ENCODE measurements at places on chromosomes 5 and 9.
A peak's percentile ranks its signal among the peaks of the same experiment; 100 is the strongest.

DNA sequence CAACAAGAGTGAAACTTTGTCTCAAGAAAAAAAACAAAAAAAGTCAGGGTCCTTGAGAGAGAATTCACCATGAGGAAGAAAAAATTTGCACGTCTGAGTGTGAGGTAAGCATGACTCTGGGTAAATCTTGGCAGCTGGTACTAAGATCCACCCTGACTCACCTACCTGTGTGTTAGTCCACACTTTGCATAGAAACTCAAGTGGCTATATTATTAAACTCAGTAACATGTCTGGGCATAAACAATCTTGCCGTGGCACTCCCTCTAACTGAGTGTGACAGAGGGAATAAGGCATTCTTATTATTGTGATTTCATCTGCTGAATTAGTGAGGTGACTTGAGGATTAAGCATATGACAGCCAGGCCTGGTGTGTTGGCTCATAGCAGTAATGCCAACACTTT, 259.4 kb upstream of the VLDLR start:
- DNase-seq, result no peak

DNA sequence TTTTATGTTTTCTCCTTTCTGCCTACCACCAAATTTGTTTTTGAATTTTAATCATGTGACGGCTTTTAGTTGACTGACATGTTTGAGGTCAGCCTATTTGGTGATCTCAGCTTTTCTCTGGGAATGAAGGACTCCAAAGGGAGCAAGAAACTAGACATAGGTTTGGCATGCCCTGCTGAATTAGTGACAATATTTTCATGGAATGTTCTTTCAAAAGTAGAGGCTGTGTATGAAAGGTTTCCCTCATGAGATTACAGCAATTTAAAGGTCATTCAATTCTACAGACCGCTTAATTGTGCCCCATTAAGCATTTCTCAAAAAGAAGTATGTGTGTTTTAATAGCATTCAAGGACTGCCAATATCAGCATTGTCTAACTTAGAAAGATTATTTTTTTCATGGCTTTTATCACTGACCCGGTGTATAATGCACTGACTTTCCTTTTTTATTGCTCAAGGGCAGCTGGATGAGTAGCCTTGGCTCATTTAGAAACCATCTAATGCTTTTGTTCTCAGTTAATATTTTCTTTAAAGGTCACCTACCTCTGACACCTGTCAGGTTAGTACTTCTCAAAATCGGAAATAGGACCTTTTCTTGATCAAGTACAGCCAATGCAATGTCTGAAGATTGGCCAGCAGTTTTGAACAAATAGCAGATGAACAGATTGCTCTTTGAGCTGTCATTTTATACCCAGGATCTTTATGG, 8.1 kb upstream of the MLLT3 start:
- no peak for DNase-seq

DNA sequence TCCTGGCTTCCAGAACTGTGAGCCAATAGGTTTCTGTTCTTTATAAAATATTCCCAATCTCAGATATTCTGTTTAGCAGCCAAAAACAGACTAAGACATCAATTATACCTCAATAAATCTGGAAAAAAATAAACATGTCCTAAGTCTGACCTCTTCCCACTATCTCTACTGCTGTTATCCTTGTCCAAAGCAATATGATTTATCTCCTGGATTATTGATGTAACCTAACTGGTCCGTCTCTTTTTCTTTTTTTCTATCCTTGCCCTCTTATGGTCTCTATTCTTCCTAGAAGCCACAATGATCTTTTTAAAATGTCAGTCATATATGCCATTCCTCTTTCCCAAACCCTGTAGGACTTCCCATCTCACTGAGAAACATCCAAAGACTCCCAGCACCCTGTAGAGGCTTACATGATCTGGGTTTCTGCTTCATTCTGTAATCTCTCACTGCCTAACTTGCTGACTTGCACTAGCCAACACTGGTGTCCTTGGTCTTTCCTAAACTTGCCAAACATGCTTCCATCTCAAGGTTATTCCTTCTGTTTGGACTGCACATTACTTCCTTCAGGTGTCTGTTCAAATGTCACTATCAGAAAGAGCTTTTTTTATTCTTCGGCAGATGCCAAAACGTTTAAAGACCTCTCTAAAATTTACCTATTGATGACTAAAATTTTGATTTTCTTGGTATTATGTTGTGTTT, 13.1 kb downstream of the FOCAD start:
- DNase-seq, result no peak

DNA sequence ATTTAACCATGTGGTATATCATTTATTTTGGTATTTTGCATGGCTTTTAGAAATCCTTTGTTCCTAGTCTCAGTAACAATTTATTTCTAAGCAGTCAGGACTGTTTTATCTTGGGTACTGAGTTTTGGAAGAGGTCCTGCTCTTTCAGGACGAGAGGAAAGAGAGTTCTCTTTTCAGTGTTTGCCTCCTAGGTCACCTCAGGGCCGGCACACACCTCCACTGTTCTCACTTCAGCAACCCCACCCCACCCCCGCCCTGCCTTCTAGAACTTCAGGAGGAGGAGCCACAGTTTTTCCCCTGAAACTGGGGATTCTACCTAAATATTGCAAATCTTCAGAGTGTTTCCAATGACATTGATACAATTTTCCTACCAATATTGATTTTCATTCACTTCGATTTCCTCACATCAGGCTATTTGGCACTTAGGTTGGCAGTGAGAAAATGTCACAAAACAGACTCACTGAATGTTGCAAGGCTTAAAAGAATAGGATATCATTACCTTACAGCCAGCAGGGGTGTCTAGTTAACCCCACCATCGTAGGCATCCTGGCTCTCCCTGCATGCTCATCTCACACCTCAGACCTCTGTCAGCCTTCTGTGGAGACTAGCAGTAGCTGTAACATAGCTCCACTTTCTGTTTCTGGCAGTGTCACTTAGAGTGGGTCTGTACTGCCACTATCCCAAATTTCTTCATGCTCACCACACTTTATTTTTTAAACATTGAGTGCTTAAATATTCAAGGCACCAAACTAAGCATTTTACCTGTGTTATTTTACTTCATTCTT, 5.4 kb downstream of the IGIP start:
- no peak for DNase-seq

GRCh38 chr5:2697446-2698200, 53.9 kb downstream of the IRX2 start:
- no peak for DNase-seq

GRCh38 chr9:135038331-135038730, 49.1 kb upstream of the OLFM1 start:
- DNase-seq, result no peak

GRCh38 chr5:130111746-130112145, 207.5 kb downstream of the CHSY3 start:
- DNase-seq, result no peak

DNA sequence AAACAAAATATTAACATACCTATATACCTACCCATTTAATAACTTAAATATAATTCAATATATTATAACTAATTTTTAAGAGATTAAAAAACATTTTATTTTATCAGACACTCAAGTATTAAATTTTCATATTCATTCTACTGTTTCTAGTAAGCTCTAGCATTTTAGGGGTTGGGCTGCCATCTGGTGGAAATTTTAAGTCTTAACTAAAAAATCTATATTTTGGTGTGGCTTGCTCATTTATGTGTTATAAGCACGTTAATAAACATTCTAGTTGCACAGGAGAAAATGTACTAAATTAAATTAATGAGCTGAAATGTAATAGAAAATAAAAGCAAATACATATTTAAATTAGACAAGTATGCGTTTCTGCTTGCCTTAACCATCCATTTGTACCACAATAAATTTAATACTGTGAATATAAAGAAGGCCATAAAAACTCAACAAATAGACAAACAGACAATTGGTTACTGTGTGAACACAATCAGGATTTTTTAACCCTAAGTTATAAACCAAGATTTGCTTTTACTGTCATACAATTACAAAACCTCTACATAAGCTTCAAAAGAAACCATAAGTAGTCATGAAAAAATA, 1728.3 kb upstream of the CDH9 start:
- DNase-seq, result peak; percentile 14

GRCh38 chr9:126049088-126049487, 277.5 kb upstream of the MVB12B start:
- DNase-seq, result no peak

- no peak for DNase-seq
These were observed 32.4 kb upstream of the TTC23L start for GRCh38 chr5:34806532-34806931.

DNA sequence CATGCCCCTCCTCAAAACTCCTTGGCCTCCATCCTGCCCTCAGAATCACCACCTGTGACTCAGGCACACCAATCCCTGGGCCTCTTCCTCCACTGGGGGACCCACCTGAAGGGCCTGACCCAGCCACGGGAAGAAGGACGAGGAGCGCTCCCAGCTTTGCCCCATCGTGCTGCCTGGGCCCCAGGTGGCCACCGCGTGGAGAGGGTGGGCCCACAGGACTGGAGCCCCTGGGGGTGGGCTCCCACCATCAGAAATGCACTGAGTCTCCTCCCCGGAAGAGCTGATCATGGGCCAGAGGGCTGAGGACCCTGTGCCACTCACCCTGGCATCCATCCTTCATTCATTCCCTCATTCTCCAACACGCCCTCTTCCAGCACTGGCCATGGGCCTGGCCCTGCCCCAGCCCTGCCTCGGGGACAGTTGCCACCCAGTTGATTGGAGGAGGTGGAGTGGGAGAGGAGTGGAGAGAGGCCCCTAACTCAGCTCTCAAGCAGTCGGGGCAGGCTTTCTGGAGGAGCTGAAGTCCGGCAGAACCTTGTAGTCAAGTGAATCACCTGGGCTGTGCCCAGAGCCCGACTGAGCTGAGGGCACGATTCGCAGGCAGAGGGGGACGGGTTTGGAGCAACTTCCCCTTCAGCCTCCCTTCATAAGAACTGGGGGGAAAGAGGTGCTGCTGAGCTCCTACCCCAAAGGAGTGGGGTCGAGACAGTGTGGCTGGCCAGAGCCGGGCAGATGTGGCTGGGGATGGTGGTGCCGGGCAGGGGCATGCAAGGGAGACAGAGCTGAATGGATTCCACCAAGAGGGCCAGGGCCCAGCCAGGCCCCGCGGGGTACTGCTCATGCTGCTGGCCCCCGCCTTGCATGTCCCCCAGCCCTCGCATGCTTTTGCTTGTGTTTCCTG, 29.6 kb downstream of the DNM1 start:
- no peak for DNase-seq

- DNase-seq, result peak; percentile 84
These were observed 1.7 kb upstream of the AGTPBP1 start for GRCh38 chr9:85743275-85744128.

DNA sequence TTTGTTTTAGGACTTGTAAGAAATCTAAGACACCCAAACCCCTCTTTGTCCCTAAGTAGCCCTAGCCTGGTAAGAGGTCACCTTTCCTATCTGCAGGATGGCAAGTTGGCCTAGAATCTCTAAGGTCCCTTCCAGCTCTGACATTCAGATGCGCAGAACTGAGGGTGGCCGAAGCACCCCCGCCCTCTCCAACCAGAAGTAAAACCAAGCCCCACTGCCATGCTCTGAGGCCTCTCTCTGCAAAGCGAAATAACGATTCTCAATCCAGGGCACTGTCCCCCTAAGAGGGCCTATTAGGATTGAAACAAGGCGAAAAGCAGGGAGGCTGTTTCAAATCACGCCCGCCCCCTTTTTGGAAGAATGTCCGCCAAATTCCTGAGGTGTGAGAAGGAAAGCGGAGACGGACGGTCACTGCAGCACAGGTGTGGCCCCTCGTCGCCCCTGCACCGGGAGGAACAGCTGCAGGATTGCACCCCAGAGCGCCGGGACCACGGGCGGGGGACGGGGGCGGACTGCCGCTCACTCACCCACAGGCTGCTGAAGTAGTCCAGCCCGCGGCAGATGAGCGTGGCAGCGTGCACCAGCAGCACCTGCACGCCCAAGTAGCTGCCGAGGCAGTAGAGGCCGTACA, 824 bp downstream of the TMEM245 start:
- DNase-seq, result no peak

- DNase-seq, result no peak
These were observed 402.1 kb downstream of the PRELID2 start for GRCh38 chr5:145433077-145433476.

DNA sequence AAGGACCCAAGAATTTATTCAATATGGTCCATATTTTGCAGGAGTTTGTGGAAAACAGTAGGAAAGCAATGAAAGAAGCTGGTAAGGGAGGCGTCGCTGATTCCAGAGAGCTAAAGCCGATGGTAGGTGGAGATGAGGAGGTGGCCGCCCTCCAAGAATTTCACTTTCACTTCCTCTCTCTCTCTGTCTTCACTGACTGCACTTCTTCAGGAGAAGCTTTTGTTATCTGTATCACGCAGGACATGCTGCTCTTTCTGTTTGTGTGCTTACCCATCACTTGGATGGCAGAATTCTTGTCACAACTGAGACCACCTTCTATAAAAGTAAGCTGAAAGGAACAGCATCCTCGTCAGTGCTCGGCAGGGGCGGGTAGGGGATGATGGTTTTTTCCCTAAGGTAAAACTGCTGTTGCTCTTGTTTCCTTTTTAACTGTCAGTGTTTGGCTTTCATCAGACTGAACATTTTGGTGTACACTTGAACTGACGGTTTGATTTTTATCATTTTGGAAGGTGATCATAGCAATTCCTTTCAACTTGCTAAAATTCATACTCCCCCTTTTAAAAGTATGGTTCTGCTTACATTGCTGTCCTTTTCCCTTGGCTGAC, 62.4 kb upstream of the FSD1L start:
- DNase-seq, result no peak

DNA sequence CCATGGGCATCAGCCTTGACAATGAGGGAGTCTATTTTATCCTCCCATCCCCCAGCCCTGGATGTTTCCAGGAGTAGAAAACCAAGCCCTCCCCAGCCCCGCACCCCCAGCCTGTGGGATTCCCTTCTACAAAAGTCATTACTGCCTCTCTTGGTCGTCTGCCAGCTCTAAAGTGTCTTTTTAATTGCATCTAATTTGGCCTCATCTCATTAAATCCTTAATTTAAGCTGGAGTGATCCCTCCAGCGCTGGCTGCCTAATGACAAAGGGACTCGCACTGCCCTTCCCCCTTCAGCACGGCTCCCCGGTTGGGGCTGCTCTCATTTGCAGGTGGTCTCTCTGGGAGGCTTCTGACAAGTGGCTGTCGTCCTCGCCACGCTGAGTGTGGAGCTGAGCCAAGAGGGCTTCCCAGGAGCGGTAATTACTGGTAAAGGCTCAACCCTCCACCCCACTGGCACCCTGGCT, 107.9 kb upstream of the ALDH1B1 start:
- DNase-seq, result no peak

DNA sequence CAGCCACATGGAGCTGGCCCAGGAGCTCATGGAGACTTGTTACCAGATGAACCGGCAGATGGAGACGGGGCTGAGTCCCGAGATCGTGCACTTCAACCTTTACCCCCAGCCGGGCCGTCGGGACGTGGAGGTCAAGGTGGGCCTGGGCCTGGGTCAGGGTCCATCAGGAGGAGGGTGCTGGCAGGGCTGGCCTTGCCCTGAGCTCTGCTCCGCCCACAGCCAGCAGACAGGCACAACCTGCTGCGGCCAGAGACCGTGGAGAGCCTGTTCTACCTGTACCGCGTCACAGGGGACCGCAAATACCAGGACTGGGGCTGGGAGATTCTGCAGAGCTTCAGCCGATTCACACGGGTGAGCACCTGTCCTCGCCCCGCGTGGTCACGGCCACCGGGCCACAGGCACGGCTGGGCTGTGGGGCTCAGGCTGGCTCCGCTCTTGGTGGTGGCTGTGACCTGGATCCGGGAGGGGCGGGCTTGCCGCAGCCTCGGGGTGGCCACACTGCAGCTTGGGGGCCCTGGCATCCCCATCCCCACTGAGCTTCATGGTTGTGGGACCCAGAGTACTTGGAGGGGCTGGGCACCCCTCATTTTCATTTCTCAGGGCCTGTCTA, 7.1 kb downstream of the DPP7 start:
- no peak for DNase-seq
